ENCODE measurements at places on chromosomes 5 and 9.

- no peak for DNase-seq
Measured at GRCh38 chr5:145407300-145408047, 427.7 kb downstream of the PRELID2 start.

DNA sequence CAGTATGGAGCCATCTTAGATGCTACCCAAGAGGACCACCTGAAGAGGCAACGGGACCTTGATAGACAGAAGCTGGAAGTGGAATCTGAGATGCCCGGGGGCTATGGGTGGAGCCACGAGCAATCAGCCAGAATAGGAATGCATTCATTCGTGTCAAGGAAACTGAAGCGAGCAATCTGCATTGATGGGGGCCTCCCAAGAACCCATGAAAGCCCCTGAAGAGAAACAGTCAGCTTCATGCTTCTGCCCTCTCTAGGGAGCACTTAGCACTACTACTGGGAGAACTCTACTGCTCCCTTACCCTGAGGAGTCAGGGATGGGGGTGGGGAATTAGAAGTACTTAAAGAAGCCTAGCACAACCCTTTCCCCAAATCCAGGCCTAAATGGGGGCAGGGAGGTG, 51.9 kb upstream of the TCERG1 start:
- no peak for DNase-seq

- DNase-seq, result peak; percentile 12
Measured at GRCh38 chr9:99158629-99159028, 53.7 kb downstream of the TGFBR1 start.

GRCh38 chr5:62044989-62045388, 261.0 kb upstream of the KIF2A start:
- no peak for DNase-seq

DNA sequence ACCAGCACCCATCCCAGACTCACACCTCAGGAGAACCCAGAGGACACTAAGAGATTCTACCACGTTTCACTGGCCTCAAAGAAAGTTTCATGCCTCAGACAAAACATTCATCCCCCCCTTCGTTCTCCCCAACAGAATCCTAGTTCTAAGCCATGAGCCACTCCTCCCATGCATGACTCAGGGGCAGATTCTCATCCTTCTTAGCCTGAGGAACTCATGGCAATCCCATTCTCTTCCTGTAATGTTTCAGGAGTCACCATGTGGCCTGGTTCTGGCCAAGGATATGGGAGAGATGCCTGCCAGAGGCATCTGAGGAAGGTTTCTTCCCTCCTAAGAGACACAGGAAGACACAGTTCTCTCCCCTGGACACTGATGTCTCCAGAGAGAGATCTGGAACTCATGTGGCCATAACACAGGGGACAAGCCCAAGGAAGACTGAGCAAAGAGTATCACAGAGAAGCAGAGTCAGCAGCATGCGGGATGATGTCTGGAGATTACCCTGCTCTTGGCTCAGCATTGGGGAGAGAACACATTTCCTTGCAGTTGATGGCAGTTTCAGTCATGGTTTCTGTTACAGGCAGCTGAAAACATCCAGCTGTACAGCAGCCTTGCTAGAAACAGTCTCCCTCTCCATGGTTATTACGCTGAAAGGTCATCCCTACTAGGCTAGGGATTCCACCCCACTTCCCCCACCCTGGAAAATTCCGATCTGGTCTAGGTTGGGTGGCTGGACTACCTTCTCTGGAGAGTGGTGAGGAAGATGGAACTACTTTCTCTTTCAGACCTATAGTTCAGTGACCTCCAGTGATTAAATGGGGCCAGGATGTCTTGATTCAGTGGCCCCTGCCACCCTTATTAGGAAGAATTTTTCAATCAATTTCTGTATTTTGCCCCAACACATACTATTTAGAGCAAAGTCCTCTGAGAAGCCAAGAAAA, 115.4 kb downstream of the ZNF608 start:
- DNase-seq, result no peak

GRCh38 chr9:107471552-107471951, 18.0 kb downstream of the KLF4 start:
- no peak for DNase-seq

DNA sequence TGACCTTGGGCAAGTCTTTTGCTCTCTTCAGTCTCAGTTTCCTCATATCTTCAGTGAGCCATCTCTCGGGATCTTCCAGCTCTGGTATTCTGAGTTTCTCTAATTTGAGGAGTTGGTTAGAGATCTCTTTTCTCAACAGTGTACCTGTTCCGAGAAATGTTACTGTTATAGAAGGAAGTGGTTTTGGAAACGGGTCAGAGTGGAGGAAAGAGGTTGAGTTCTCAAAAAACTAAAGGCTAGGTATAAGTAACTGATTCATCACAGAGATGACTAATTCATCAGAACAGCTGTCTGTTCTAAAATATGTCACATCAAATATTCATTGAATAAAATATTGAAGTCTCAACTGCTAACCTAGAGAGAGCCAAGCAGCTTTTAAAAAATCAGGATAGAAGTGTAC, 106.6 kb downstream of the PALM2AKAP2 start:
- peak; percentile 16 for DNase-seq

GRCh38 chr5:150323092-150323491, 20.4 kb upstream of the ARSI start:
- DNase-seq, result peak; percentile 29

DNA sequence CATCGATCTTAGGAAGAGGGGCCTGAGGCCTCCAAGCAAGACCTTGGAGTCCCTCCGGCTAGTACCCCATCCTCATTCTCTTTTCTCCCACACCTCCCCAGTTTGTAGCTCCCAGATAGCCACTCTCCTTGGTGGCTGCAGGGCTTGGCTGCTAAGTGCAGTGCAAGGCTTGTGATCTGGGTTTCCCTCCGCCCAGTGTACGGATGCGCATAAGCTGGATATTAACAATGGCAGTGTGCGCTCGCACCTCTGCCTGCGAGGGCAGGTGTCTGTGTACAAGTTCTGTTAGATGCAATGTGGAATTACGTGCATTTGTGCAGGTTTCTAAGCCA, 71.0 kb upstream of the TBCA start:
- DNase-seq, result no peak

DNA sequence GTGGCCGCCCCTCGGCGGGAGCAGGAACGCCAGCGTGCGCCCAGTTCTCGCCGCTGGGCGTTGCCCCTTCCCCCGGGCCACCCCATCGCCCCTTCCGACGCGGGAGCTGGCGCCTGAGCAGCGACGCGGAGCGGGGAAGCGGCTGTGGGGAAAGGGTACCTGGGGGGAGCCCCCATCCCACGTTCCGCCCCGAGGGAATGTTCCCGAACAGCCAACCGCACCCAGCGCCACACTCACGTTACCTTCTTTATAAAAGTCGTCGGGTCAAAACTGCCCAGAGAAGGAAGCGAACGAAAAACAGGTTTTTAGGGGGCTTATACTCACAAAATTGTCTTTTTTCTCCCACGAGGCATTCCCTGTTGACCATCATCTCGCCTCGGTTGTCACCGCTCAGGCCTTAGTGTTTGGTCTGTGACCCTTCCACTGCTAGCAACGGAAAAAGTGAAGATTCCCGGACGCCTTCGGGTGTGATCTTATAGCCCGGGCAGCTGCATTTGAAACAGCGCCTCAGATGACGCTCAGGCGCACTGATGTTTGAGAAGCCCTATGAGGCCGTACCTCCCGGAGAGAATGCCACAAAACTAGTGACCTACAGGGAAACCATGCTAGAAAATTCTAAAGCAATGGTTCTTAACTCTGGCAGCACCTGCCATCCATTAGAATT, 475 bp upstream of the GOLM1 start:
- peak; percentile 16 for DNase-seq

DNA sequence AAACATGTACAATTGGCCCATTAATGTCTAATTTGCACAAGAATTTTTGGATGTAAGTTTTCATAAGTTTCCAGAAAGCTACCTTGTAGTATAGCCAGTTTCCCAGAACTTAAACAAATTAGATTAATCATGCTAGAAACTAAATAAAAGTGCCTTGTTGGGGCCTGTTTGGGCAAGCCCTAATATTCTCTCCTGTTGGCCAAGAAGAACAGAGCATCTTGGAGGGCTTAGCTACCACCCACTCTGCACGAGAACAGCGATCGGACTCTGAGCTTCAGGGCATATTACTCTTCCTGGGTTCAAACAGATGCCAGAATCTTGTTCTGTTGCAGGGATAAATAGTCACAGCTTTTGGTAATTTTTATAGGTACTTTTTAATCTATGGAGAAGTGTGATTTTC, 88.2 kb downstream of the GAS1 start:
- no peak for DNase-seq

DNA sequence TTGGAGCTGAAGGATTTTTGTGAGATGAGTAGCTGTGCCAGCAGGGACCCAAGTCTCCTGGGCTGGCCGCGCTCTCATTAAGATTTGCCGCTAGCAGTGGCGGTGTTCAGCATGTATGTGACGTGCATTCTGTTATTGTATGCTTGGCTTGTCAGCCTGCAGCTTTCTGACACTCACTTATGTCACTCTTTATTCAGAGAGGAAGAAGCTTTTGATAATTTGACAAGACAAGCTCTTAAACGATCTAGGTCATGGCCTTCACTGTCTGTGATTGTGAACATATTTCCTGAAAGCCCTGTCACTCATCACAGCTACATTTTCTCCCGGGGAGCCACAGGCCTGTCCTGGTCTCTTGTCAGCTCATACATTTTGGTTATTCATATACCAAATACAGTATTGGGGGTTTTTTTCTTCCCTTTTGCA, 98.2 kb upstream of the GRHPR start:
- DNase-seq, result peak; percentile 59

- no peak for DNase-seq
Measured at GRCh38 chr9:115000217-115000639, 69.8 kb upstream of the TNFSF8 start.

DNA sequence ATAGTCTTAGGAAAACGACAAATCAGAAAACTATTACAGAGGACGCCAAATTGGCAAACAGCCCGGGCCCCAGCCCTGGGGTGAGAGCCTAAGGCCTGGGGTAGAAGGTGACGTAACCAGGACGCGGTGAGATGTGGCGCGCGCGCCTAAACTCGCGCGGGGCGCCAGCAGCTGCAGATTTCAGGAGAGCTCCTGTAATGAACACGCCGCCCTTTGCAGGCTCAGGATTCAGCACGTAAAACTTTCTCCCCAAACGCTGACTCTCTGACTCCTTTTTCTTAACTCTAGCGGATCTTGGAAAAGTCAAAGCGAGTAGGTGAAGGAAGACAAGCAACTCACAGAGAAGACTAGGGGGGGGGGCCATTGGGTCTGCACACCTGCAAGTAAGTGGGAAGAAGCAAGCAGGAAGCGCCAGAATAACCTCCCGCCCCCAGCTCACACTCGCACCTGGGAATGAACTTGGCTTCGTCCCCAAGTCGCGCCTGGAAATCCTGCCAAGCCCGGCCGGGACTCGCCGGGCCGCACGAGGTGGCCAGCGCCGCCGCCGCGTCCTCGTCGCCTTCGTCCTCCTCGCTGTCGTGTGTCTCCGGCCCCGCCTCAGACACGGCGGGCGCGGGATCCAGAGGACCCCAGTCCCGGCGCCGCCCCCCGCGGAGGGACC, 822 bp downstream of the RASEF start:
- no peak for DNase-seq

GRCh38 chr9:4137234-4137633, 162.6 kb downstream of the GLIS3 start:
- no peak for DNase-seq

DNA sequence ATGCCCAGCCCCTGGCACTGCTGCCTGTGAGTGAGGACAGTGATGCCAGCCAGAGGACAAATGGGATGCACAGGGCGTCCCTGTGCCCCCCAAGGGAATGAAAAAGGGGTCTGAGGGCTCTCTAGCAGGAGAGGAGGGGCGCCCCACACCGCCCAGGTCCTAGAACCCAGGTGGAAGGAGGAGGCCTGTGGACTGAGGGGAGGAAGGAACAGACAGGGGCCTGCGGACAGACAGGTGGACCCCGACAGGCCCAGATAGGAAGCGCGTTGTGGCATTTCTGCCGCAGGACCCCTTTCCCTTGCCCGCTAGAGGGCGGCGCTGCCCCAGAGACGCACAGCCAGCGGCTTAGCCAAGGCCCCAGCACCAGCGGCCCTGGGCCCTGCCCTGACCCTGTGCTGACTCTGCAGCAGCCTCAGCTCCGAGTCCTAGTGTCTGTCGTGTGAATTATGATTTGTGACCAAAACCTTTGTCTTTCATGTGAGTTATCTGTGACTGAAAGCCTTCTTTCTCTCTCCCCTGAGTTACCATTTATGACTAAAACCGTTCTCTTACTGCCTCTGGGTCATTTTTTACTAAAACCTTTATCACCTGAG, 30.7 kb downstream of the TRIP13 start:
- peak; percentile 79 for DNase-seq

GRCh38 chr5:173839117-173839713, 48.9 kb upstream of the CPEB4 start:
- no peak for DNase-seq

DNA sequence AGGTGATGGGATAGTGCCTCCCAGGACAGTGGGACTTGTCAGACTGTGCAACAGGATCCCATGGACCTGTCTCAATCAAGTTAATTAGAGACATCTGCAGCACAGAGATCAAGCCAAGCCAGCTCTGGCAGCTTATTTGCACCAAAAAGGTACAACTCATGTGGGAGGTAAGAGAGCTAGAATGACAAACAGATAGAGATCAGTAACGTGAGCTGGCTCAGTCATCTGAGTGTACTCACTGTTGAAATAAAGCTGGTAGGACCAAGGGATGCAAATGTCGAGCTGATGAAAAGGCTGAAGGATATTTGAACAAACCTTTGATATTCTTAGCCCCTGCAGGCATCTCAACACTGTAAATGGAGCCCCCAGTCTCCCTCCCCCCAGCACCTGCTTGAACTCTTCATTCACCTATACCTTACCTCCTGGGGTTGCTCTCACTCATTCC, 198.1 kb downstream of the EFNA5 start:
- DNase-seq, result no peak

DNA sequence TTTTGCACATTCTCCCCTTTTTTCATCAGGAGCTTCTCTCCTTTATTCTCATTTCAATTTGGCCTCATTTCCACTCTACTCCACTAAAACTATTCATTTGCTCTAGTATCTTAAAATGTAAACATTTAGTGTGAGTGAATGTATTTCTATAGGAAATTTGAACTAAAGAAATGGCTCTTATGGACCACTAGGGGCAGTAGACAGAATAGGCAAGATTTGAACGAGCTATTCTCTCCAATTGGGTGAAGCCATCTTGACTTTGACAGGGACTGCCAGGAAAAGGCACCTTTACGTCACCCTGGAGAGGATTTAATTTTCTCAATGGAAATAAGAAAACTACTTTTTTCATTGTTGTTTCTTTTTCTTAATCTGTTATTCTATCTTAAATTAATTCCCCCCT, 666.3 kb downstream of the DNAH5 start:
- no peak for DNase-seq

DNA sequence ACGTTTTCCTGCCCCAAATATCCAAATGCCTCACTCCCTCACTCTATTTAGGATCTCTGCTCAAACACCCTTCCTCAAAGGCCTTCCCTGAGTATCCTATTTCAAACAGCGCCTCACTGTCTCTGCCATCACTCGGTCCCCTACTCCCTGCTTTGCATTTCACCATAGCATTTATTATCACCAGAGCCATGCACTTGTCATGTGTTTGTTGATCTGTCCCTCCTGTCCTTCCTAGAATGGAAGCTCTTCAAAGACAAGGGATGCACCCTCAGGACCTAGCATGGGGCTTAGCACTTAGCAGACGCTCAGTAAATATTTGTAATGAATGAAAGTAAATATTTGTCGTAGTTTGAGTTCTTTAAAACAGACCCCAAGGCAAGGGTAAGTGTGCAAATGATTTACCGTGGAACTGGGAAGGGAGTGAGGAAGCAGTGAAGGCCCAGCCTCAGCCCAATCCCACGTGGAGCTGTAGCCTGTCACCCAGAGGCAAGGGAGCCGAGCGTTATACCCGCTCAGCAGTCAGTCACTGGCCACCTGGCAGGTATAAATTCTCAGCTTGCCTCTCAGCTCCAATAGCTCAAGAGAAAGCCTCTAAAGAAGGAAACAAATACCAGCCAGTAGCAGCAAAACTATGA, 97.7 kb upstream of the KIF2A start:
- DNase-seq, result no peak

- DNase-seq, result no peak
Measured at GRCh38 chr5:110727025-110727314, 499 bp upstream of the TMEM232 start.
